ENCODE measurements at places on chromosomes 13 and 19.

DNA sequence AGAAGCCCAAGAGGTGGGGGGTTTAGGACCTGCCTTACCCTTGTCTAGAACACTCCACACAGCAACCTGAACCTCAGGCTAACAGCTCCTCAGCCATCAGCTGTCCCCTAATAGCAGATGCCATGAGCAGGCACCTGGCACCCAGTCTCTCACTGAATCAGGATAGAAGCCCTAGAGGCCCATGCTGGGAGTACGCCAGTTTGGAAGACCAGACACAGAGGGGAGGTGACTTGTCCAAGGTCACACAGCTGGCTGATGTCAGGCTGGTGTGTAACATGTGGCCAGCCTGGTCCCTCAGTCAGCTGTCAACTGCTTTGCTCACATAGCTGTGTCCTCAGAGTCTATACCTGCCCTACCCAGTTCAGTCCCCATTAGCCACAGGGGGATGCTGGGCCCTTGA lies 12.8 kb upstream of the SAMD1 start:
- DNase-seq: no peak

DNA sequence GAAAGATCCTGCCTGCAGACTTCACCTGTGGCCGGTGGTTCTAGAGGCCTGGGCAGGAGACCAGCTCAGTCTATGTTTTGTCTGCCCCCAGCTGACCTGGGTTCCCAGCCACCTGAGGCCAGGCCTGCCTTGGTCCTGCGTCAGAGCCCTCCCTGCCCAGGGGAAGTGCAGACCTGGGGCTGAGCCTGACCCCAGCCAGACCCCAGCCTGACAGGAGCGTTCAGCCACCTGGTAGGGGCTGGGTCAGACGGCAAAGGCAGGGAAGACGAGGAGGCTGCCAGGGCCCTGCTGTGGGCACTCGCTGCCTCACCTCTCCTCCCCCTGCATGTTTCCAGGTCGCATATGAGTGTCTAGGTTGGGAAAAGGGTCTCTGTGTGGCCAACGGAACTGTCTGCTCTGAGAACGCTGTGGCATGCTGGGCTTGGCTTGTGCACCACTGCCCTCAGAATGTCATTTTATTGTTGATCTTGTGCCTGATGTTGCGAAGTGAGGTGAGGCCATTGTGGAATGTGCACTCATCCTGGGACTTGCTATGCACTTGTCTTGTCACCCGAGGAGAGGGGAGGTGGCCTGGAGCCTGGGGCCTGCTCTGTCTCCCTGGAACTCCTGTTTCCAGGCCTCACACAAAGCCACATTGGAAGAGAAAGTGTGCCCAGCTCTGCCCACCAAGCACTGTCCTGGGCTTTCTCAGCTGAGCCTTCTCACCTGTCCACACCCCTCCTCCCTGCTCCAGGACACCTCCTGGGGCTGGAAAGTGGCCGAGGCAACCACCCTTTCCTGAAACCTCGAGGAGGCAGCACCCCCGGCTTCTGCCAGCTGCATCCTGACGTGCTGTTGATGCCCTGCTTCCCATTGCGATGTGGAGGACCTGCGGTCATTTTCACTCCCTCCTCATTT lies 15.2 kb upstream of the MCF2L start:
- DNase-seq: no peak

- peak; percentile 76 for DNase-seq
These were observed 5.6 kb upstream of the SYDE1 start for GRCh38 chr19:15101479-15102082.

DNA sequence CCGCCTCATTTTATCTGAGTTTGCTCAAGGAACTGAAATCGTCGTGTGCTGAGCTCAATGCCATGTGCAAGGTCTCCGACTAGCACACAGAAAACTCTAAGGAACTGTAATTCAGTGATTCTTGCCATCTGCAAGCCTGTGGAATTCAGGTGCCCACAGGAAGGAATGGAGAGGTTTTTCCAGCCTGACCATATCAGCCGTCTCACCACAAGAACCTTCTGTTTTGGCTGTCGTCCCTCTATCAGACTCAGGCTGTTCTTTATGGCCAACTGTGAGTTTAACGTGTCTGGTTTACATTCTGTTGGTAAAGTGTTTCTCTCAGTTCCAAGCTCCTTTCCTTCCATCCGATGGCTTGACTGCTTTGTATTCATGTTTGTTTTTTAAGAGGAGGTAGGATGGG lies 293.5 kb downstream of the SPRY2 start:
- no peak for DNase-seq

DNA sequence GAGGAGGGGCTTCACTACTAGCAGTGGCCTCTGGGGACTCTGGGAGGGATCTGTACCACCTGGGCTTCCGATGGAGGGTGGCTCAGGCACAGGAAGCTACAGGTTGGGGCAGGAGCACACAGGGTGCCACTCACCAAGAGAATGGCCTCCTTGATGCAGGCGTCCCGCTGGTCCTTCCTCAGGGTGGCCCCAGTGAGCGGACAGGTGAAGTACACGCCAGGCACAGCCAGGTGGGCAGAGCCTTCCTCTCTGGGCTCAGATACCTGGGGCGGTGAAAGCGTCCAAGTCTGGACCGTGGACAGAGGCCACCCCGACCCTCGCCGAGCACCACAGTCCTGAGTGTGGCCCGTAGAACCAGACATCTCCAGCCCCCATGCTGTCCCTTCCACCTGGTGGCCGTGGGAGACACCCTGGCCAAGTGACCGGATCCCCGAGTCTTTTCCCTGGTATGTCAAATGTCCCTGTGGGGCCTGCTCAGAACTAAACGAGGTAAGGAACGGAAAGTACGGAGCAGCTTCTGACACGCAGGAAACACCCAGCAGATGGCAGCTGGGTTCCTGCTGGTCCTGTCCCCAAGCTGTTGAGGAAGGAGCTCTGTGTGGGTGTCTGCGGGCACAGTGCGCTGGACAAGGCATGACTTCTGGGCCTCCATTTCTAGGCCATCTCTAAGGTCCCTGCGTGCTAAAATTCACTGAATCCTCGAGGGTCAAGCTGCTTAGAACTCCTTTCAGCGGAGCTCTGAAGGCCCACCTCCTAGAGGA lies 5.2 kb downstream of the UBXN6 start:
- no peak for DNase-seq
